ENCODE measurements at places on chromosomes 7 and 10. TPM values are rescaled to one million over a fixed set of nuclear protein-coding genes. Genes with fewer than 3 reads are reported as not detected.

The RSBN1L gene
- total RNA-seq: 21.6 TPM

The VAX1 gene
- not detected for total RNA-seq

The ZNF777 gene
- total RNA-seq: 9.6 TPM

The OGDHL gene
- total RNA-seq: 1.6 TPM

The CDNF gene
- 1.5 TPM for total RNA-seq

The AQP1 gene
- total RNA-seq: 0.08 TPM

The CCL24 gene
- total RNA-seq: not detected

The ATRNL1 gene
- total RNA-seq: 0.63 TPM

The ITGA8 gene
- not detected for total RNA-seq

The ZRANB1 gene
- 8.7 TPM for total RNA-seq

The PRKG1 gene
- not detected for total RNA-seq

The CNOT4 gene
- total RNA-seq: 28.1 TPM

The GRID1 gene
- not detected for total RNA-seq

The PPP1R17 gene
- not detected for total RNA-seq

The ODAD2 gene
- not detected for total RNA-seq

The UPK3B gene
- total RNA-seq: 1.0 TPM

The LOXL4 gene
- total RNA-seq: not detected

The GCK gene
- total RNA-seq: 0.58 TPM

The TRIM73 gene
- 3.2 TPM for total RNA-seq

The NRG3 gene
- not detected for total RNA-seq

The NPY gene
- not detected for total RNA-seq

The ELOVL3 gene
- total RNA-seq: 0.32 TPM

The ARPC1A gene
- 74.1 TPM for total RNA-seq

The MAT1A gene
- not detected for total RNA-seq

The PRRT4 gene
- 0.13 TPM for total RNA-seq

The FEZF1 gene
- total RNA-seq: not detected

The STOX1 gene
- 0.39 TPM for total RNA-seq

All from activated T-helper 17 cell treated with anti-CD3 and anti-CD28 coated beads, Interleukin-2, amount 50 U/mL, for 72 hours (primary cell).